ENCODE measurements at places on chromosomes 13 and 19. TPM values are rescaled to one million over a fixed set of nuclear protein-coding genes. Genes with fewer than 3 reads are reported as not detected.

Gene MEIOSIN
- 0.05 TPM for total RNA-seq

Gene ELL
- 3.7 TPM for total RNA-seq

Gene PTGIR
- total RNA-seq: not detected

Gene KLK4
- total RNA-seq: not detected

Gene CGB5
- 0.39 TPM for total RNA-seq

Gene SPTBN4
- total RNA-seq: 0.41 TPM

Gene KIR3DL1
- not detected for total RNA-seq

Gene ZNF223
- total RNA-seq: 2.7 TPM

Gene PRR36
- 0.30 TPM for total RNA-seq

Gene SLC25A41
- 0.14 TPM for total RNA-seq

Gene LYL1
- total RNA-seq: 0.69 TPM

Gene ZNF575
- total RNA-seq: 1.8 TPM

Gene PEX11G
- 2.1 TPM for total RNA-seq

Gene DCT
- not detected for total RNA-seq

Gene PTPRH
- 4.5 TPM for total RNA-seq

Gene SBK3
- 2.6 TPM for total RNA-seq

Gene ZNF772
- 1.7 TPM for total RNA-seq
